NCI-H524 (cell line): ENCODE measurements at places on chromosomes 12 and 14.

DNA sequence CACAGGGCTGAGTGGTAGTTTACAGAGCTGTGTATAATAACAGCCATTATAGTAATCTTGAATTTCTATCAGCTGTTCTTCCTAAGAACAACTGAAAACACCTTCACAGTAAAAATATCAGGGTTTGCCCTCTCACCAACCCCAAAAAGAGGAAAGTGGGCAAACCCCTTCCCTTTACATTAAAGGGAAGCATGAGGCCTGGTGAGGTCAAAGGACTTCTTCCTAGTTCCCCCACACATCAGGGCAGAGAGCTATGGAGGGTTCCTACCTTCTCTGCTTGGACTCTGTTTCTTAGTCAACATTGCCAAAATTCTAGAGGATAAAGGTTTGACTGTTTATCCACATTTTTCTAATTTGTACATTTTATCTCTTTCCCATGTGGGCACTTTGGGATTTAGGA, 4.4 kb upstream of the RPAP3 start:
- DNase-seq = no peak

DNA sequence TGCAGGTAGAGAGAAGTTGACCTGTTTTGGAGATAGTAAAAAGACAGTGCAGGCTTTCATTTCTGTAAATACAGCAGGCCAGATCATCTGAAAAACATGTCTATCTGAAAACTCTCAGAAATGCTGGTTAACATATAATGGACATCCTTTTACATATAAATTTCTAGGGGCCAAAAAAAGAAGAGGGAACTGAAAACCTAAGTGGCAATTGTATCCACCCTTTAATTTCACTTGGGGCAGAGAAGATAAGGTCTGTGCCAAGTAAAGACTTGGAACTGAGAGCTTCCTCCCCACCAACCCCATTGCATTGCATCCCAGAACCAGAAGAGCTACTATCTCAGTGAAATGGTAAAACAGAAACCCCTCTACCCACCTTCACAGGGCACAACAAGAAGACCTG, 141.0 kb downstream of the SRGAP1 start:
- DNase-seq = no peak

- peak; percentile 97 for DNase-seq
Observed at GRCh38 chr14:67436006-67436866, 24.3 kb upstream of the PLEK2 start.

GRCh38 chr14:101426466-101426865, 134.8 kb upstream of the DIO3 start:
- no peak for DNase-seq

GRCh38 chr14:54312166-54312801, 84.5 kb upstream of the CDKN3 start:
- DNase-seq = no peak

GRCh38 chr12:6902448-6902847, 2.2 kb upstream of the LRRC23 start:
- DNase-seq = no peak

- no peak for DNase-seq
Observed at GRCh38 chr12:789852-790563, 37.6 kb downstream of the WNK1 start.
